ENCODE measurements at places on chromosomes 16 and 17.

- no peak for DNase-seq
These were observed 8.7 kb upstream of the ETV4 start for GRCh38 chr17:43554857-43555256.

DNA sequence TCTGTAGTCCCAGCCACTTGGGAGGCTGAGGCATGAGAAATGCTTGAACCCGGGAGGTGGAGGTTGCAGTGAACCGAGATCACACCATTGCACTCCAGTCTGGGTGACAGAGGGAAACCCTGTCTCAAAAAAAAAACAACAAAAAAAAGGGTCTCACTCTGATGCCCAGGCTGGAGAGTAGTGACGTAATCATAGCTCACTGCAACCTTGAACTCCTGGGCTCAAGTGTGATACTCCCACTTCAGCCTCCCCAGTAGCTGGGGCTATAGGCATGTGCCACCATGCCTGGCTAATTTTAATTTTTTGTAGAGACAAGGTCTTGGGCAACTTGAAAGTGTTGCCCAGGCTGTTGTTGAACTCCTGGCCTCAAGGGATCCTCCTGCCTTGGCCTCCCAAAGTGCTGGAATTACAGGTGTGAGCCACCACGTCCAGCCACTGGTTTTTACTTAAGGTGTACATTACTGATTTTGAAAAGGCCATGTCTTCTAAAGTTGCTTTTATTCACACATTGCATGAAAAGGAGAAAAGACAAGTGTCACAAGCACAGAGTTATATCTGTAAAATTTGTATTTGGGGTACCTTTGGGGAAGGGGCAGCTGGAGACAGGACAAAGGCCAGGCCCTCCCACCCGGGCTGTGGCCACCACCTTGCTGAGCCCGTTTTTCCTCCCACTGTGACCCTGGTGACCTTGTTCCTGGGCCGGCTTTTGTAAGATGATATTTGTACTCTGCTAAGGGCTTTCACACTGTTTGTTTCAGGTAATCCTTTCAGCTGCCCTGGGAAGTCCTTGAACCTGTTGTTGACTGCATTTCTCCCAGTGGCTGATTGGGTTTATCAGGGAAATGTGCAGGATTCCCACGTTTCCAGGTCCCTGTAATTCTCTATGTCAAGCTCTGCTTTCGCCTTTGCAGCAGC is 11.5 kb downstream of the GPT2 start:
- no peak for DNase-seq

DNA sequence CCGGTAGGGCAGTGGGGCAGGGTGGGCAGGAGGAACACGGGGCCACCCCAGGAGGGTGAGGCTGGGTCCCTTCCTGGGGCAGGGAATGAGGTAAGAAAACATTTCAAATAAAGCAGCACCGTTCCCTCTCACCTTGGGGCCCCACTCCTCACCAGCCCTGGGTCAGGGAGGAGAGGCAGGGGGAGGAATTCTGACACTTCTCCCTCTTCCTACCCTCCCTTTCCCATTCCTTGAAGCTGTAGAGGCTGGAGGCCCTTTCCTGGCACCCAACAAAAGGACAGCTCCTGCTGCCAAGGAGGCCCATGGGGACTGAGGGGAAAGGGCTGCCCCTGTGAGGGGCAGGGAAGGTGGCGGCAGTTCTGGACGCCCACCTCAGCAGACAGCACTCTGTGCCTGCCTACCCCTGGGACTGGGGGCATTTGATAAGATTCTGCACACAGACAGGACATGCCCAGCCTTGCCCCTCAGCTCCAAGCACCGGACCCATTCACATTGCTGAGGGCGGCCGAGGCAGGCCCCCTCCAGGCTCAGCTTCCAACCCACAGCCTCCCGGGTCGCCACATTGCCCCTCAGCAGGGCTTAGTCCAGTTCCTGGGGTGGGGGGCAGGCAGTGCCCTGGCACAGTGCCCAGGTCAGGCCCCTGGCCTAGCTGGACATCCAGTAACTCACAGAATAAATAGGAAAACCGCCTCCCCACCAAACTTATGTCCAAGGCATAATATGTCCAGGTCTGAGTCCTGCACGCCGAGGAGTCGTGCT is 6.2 kb downstream of the ATXN7L3 start:
- DNase-seq, result no peak

DNA sequence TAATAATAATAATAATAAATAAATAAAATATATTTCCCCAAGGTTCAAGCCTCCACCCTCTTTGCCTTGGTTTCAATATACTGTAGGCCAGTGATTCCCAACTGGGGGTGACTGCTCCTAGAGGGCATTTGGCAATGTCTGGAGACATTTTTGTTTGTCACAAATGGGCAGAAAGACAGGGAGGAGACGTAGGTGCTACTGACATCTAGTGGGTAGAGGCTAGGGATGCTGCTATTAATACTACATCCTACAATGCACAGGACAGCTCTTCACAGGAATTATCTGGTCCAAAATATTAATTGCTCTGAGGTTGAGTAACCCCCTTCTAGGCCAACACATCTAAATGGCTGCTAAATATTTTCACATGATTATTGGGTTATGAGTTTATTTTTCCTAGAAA is 12.8 kb upstream of the PRR14 start:
- DNase-seq, result no peak

DNA sequence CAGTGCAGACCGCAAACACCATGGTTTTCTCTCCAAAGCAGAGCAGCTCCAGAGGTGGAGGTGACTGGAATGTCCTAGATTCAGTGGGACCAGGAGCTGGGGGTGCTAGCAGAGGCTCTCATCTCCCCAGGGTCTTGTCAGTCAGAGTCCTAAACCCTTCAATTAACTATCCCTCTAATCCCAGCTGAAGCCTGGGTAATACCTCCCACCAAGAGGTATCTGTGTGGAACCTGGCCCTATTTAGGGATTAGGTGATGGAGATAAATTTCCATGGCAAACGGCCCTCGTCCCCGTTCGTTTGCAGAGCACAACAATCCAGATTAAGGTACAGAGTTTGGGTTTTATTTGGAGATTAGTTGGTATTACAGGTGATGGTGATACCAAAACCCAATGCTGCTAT is 1.8 kb downstream of the SEBOX start:
- no peak for DNase-seq

GRCh38 chr17:29645515-29646051 is 22.9 kb upstream of the CORO6 start:
- DNase-seq, result no peak

- no peak for DNase-seq
These were observed 146.3 kb upstream of the NOL11 start for GRCh38 chr17:67571478-67571877.

GRCh38 chr16:83789642-83790401 is 18.0 kb upstream of the HSBP1 start:
- no peak for DNase-seq

- no peak for DNase-seq
These were observed 13.6 kb upstream of the BCAS3 start for GRCh38 chr17:60664022-60664421.

DNA sequence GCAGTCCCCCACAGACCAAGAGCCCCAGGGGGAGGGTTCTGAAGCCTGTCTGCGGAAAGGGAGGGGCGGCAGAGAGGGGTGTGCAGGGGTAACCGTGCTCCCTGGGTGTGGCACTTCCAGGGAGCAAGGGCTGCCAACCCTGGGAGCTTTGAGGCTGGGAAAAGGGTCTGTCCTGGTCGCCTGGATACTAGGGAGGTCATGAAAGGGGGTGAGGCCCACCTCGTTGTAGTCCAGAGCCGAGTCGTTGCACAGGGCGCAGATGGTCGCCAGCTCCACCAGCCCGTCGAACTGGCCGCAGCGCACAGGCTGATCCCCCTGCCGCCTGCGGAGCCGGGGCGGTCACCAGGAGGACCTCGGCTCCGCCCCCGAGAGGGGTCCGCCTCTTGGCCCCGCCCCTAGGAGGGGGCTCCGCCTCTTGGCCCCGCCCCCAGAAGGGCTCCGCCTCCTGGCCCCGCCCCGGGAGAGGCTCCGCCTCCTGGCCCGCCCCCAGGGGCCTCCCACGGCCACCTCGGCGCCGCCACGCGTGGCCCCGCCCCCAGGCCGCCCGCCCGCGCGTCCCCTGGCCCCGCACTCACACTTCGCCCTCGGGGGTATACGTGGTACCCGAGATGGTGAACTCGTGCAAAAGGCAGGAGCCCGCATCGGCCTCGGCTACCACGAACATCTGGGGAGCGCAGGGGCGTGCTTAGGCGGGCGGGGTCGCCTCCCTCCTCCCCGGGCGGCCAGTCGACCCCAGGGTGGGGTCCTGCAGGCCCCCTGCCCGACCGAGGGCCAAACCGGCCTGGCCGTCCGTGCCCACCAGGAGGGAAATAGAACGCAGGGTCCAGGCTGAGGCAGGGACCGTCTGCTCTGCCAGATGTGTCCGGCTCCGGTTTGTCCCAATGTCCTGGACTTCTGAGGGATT is 19.5 kb downstream of the ATP2A3 start:
- peak; percentile 21 for DNase-seq

DNA sequence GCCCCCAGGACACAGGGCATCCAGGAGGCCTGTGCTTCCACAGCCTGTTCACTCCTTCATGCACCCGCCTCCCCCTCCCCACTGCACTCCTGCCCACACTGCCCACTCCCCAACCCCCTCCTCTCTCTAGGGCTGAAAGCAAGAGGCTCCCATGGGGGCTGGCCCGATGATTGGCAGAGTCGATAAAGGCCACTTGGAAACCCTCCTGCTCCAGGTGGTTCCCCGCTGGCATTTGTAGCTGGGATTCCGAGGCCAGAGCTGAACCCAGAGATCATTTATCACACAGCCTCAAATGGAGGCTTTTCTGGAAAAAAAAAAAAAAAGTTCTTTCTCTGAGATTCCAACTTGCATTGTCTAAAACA is 74.1 kb downstream of the SREBF1 start:
- no peak for DNase-seq

- peak; percentile 67 for DNase-seq
These were observed 521 bp downstream of the ATMIN start for GRCh38 chr16:81035975-81036750.

- DNase-seq, result no peak
These were observed 5.7 kb upstream of the ZNF469 start for GRCh38 chr16:88376835-88377726.

DNA sequence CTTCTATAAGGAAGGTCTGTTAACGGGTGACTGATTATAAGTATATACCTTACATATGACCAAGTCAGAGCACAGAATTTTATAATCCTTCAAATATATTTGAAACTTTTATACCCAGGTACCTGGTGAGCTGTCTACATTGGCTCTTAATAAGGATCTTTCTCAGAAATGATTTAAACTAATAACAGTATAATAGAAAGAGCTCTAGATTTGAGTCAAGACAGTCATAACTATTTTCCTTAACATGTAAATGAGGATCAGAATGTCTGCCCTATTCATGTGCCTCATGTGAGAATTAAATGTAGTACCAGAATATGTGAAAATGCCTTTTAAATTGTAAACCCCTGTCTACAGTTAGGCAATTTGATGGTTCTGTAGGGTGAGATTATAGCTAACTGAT is 14.5 kb downstream of the CBFB start:
- no peak for DNase-seq

GRCh38 chr17:79504181-79504605 is 106.7 kb downstream of the RBFOX3 start:
- no peak for DNase-seq

- DNase-seq, result no peak
These were observed 29.6 kb upstream of the MMD start for GRCh38 chr17:55451203-55451641.

- peak; percentile 76 for DNase-seq
These were observed 1.1 kb upstream of the CRHR1 start for GRCh38 chr17:45782889-45783592.

DNA sequence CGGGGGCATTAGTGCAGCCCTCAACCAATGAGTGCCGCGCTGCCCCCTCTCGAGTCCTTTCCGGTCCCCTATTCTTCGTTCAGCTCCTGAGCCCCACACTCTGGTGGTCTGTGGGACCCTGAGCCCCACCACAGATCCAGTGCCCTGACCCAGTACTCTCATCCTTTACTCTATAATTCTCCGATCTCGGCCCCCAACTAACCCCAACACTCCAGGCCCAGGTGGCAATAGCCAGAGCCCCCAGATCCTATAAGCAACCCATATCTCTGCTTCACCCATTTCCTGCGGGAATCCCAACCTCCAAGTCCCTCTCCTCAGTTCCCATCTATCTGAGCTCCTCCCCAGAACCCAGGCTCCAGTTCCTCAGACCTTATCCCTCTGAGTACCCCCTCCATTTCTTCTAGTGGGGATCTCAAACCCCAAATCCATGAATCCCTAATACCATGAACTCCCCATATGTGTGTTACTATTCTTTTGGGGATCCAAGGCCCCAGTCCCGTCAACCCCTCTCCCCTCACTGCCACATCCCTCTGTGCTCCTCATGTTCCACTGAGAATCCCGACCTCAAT is 1.0 kb upstream of the TBC1D10B start:
- no peak for DNase-seq

GRCh38 chr16:976389-976931 is 5.1 kb upstream of the SOX8 start:
- DNase-seq, result peak; percentile 35

GRCh38 chr17:36182176-36183000 is 6.0 kb upstream of the TBC1D3B start:
- no peak for DNase-seq

DNA sequence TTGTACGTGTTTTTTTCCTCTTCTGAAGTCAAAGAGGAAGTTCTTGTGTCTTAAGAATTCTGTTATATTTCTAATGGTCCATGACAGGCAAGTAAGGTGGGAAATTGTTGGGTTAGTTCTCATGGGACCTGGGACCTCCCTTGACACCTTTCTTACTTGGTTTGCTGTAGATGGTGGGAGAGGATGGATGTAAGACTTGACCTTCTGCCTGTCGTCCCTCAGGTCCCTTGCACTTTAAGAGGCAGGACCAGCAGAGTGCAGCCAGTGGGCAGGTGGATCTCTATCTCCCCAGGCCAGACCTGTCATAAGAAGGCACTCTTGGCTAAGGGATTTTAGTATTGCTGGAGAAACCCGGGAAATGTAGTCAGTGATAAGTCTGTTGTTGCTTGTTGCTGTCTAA is 12.1 kb downstream of the HAPSTR1 start:
- no peak for DNase-seq

DNA sequence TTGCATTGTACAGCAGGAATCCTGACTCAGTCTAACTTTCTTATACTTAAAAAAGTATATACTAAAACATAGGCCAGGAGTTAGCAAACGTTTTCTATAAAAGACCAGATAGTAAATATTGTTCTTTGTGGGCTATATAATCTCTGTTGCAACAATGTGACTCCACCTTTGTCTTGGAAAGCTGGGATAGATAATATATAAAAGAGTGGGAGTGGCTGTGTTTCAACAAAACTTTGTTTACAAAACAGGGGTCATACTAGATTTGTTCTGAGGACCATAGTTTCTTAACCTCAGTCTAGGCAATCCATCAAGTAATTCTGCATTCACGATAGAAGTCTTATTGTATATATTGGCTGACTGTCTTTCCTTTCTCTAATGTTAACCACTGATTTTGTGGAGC is 9.0 kb upstream of the TBC1D3B start:
- DNase-seq, result no peak

GRCh38 chr17:79029327-79030009 is 5.5 kb downstream of the C1QTNF1 start:
- no peak for DNase-seq
